Amniotic stem cell (primary cell): ENCODE measurements at places on chromosomes 7 and 10.

DNA sequence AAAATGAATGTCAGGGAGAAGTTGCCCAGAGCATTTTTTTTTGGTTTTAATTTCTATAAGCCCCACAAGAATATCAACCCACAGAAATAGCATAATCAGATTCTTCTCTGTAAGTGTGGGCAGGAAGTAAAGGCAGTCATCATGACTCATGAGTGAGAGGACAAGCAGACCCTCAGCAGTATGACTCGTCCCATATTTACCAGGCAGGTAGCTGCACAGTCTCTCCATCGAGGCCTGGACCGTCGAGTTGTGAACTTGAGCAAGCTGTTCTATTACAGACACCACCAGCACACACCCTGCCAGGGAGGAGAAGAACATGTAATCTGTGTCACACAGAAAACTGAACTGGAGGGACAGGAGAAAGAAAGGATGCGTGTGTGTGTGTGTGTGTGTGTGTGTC, 37.8 kb downstream of the AOAH start:
- no peak for DNase-seq

DNA sequence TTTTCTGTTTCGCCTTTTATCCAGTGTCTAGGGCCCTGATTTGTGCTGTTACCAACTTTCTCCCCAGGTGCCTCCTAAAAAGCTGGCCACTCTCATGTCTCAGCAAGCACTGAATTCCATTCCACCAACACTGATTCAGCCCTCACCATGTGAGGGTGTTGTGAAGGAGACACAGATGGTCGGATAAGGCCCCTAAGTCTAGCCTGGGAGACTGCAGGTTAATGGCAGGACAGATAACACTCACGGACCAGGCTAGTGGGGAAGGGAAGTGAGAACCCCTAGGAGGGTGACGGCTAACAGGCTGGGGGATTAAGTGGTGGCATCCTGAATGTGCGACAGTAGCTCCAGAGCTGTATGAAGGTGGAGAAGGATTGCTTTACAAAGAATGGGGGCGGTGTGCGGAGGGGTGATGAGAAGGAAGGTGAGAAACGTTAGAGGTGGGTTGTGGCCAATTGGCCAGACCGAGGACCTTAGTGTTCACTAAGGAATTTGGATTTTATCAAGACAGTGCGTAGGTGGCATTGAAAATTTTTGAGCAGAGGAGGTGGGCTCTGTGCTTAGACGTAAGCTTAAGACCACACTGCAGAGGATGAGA, 3.8 kb upstream of the DUSP5 start:
- no peak for DNase-seq

GRCh38 chr10:127175357-127176110, 20.9 kb downstream of the INSYN2A start:
- DNase-seq: no peak

DNA sequence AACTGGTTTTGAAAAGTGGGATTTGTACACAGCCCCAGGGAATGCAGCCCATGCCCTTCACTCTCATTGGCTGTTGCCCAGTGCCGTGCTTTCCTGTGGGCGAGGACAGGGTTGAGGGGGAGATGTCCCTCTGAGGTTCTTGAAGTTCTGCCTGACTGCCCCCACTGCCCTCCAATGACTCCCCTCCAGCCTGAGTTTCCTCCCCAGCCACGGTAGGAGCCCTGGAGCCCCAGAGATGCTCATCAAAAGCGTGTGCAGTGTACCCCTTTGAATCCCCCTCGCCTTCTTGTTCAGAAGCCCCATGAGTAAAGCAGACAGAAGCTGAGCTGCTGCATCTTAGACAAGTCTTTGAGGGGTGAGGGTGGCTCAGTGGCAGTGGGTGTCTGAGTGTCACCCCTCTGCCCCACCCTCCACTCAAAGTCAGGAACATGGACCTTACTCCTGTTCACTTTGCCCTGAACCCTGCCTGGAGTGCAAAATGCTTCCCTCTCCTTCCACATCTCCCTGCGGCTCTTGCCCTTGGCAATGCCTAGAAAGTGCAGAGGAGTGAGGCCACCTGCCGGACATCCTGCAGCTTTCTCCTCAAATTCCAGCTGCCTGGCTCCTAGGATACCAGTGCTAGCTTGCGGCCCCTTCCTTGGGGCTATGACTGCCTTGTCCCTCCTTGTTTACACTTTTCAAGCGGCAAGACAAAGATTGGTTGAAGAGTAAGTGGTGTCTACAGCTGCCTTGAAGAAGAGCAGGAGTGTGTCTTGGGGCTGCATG, 19.9 kb downstream of the FAM241B start:
- DNase-seq: no peak

DNA sequence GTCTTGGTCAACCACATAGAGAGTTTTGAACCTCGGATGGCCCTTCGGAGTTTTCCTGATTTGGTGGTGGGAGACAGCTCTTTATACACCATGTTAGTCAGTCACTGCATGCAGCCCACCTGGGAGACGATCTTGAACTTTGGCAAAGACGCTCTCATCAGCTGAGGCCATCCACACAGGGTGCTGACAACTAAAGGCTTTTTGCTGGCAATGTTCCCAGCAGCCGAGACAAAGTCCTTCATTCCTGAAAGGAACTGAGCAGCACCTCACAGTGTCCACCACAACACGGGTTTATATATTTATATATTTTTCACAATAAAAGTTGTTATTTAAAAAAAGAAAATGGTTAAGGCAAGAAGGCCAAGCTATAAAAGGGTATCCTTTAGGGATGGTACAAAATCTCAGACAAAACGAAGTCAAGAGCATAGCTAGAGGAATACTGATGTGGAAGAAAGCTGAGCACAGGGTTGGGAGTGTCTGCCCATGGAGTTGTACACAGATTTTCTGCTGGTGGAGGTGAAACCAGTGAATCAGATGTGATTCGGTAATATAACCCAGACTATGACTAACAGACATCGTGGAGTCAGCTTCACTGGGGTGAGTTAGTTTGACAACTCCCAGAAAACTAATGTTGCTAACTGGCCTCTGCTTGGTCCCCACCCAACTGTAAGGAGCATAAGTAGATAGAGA, 27.4 kb upstream of the CAPZA2 start:
- no peak for DNase-seq

GRCh38 chr7:116836048-116836447, 26.3 kb upstream of the CAPZA2 start:
- no peak for DNase-seq

DNA sequence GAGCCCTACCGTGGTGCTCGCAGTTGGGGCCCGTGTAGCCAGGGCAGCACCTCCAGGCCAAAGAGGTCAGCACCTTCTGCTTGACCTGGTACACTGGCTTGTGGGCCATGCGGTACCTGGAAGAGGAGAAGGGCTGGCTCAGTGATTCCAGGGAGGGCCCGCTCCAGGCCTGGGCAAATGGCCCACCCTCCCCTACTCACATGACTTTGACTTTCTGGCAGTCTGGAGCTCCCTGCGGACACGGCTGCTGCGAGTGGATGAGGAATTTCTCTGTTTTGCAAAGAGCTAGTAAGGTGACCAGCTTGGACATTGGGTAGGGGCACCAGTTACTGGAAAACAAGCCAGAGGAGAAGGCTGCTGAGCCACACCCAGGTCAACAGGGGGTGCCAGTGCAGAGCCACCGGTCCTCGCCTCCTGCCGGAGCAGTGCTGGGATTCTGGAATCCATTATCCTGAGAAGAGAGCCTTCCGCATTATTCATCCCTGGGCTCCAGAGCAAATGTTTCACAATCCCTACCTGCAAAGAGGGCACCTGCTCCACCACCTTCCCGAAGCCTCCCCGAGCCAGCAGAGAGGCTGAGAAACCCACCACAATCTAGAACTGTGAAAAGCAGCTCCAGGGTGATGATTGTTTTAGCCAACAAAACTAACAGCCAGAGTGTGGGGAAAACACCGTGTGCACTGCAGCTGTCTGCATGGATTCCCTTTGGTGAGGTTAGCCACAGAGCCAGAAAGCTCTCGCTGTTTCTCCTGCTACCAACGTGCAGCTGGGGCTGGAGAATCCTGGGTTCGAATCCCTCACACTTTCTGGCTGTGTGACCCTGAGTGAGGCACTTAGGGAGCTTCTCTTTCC, 11.8 kb downstream of the MMRN2 start:
- DNase-seq: no peak

DNA sequence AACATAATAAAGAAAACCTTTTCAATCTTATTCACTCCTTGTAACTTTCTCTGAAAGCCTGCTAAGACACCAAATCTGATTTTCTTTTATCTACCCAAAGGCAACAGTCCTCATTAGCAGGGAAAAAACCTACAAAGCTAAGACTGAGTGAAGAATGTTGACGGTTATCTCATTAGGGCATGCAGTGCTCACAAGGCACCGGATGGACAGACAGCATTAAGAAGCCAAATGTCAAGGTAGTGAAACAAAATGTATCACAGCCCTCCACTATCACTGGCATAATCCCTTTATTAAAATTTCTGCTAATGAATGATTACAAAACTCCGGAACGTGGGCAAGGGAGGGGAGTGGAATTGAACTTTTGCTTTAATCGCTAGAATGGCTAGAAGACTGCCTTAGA, 442.8 kb downstream of the NEBL start:
- DNase-seq: no peak

- peak; percentile 18 for DNase-seq
Measured at GRCh38 chr7:114959931-114960330, 38.0 kb downstream of the MDFIC start.

DNA sequence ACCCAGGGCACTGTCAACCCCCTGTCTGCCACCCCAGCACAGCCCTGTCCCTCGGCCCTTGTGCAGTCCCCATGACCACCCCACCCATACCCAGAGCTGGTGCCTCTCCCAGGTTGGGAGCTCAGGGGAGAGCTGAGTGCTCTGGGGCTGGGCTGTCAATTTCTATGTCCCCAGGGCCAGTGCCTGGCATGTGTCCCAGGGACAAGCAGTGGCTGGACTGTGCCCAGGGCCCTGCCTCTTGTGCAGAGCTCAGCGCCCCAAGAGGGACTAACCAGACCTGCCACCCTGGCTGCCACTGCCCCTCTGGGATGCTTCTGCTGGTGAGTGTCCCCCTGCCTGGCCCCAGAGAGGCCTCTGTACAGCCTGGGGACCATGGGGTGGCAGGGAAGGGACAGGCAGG, 29.0 kb upstream of the ZNF862 start:
- no peak for DNase-seq

DNA sequence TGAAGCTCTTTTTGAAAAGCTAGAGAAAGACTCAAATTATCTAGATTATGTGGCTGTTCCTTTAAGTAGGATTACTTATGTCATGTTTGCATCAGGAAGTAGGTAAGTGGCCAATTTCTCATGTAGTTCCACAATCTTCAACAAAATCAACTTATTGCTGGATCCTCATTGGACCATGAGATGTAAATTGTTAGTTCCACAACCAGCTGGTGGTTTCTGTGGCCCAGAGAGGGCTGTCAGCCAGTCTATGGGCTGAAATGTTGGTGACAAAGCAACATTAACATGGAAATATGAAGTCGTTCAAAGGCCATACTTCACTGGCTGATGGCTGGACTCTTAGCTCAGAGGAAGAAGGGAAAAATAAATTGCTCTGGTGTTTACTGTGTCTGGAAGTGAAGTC, 157.9 kb downstream of the PLXDC2 start:
- DNase-seq: no peak

DNA sequence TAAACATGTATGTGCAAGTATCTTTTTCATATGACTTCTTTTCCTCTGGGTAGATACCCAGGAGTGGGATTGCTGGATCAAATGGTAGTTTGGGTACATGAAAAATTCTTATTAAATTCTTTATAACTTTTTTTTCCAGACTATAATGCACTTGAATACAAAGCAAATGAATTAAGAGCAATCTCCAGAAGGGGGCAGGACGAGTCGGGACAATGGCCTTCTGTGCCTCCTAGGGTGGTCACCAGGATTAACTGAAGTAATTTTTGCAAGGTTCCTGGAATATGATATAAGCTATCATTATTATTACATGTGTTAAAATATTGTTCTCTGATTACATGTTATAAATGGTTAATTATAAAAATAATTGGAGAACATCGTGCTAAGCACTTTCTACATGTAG, 127.2 kb downstream of the PPP1R17 start:
- DNase-seq: no peak
